ENCODE measurements at places on chromosomes 5 and 9.

DNA sequence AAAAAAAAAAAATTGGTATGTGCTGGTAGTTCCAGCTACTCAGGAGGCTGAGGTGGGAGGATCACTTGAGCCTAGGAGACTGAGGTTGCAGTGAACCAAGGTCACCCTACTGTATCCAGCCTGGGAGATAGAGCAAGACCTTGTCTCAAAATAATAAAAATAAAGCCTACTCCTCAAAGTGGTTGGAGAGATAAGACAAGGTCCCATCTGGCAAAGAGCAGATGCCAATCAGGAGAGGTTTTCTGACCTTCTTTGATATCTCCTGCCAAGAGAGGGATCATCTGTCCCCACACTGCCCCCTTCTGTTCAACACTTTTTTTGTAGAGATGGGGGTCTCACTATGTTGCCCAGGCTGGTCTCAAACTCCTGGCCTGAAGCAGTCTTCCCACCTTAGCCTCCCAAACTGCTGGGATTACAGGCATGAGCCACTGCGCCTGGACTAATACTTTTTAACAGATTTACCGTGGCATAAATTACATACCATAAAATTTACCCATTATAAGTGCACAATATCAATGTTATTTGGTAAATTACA is 64.7 kb downstream of the SH3PXD2B start:
- no peak for DNase-seq

DNA sequence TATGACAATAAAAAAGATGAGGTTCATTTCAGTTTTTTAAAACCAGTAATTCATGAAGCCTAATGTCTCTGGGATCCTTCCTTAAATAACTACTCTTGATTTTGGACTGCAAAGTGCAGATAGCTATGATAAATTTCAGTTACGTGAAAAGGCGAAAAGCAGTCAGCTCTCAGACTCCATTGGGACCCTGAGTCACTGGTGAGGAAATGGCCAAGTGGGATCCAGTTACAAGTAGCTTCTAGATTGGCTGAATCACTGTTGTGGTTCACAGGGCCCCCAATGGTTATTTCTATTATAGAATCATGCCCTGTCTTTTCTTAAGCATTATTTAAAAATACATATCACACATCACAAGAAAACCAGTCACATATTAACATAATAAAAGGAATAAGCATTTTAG is 31.1 kb upstream of the PPP3R2 start:
- no peak for DNase-seq

DNA sequence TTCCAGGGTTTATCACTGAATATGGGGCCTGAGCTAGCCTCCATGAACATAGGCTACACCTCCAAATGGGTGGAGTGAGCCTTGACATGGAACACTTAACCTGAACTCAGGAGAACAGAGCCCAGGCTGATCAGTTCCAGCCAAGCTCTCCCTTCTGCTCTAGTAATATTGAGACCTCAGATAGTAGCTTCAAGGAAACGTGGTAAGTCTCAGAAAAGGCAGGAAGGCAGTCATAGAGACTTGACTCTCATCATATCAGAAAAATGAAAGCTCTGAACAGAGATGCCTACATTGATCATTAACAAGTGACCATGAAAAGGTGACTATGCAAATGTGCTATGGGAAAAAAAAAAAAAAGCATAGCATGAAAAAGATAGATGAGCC is 40.5 kb upstream of the MYO10 start:
- no peak for DNase-seq

DNA sequence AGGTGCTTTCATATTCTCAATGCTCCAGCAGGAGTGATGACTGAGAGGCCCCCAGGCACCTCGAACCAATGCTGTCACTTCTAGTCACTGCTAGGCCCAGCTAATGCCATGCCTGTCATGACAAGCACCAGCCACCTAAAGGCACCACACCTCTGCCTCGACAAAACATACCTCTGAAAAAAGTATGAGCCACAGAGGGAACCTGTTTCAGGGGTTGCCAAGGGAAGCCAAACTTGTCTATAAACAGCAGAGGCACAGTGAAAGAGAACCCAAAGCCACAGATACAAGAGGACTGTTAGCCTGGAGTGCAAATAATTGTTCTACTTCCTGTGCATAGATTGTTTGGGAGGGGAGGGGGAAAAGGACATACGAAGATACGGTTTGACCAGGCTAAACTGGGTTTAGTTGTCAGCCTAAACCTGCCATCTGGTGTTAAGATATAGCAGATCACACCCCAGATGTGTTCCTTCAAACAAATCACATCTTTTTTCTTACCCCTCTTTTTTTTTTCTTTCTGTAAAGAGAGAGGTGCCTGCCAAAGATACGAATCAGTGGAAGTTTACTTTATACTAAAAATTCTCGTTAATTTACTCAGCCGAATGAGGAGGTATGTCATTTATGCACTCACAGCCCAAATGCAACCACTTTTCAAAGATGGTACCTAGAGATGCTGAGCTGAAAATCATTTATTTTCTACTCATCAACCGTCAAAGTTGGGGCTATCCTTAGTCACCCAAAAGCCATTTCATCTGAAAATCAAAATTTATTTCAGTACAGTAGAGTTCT is 45.7 kb downstream of the BNC2 start:
- DNase-seq: no peak

- DNase-seq: no peak
Measured at GRCh38 chr5:91449083-91449482, 66.0 kb upstream of the ARRDC3 start.

- peak; percentile 72 for DNase-seq
Measured at GRCh38 chr9:131277910-131278701, 1.8 kb upstream of the FAM78A start.

- no peak for DNase-seq
Measured at GRCh38 chr9:20634895-20635294, 12.6 kb upstream of the MLLT3 start.

DNA sequence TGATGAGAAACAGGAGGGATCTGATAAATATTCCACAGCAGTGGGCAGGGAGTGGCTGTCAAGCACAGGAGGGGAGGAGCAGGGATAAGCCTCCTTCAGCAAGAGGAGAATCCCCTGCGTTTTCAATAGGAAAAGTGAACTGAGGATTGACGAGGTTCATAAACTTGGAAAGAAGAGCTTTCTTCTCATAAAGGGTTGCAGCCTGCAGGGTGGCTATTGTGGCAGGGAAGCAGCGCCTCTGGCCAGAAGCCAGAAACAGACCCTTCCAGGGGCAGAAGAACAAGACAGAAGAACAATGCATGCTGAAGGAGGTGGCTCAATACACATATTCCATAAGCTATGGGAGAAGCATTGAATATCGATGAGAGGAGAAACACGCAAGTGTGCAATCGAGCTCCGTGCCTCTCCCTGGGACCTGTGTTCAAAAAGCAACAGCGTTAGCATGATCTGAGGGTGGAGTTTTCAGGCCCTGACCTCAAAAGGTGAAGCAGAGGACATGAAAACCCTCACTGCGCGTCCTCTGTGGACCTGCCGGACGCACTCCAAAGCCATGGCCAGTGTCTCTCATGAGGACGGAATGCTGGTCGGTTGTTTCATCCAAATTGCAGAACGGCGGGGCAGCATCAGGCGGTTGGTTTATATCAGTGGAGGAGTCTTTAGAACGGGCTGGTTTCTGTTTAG is 67.6 kb downstream of the ANKRD33B start:
- DNase-seq: no peak

- DNase-seq: no peak
Measured at GRCh38 chr5:73940026-73940425, 314.0 kb downstream of the ARHGEF28 start.

- peak; percentile 92 for DNase-seq
Measured at GRCh38 chr5:88785746-88786565, 97.0 kb downstream of the MEF2C start.

- no peak for DNase-seq
Measured at GRCh38 chr5:25891691-25892090, 1146.7 kb downstream of the CDH9 start.

DNA sequence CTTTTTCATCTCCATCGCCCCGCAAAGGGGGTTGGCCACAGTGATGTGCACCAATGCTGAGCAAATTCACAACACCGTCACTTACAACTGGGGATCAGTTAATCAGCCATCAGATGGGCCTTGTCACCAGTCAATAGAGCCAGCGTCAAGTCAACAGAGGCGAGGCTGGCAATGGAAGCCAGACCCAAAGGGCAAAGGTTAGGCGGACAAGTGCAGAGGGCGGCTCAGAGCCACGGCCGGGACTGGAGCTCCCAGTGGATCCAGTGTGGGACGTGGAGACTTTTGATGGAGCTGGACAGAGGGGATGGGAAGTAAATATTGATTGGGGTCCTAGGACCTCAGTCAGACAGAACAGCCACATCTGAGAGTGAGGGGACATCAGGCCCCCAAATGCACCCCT is 45.7 kb downstream of the DUSP1 start:
- DNase-seq: no peak

GRCh38 chr5:54643685-54644106 is 126.1 kb downstream of the SNX18 start:
- DNase-seq: peak; percentile 22

- no peak for DNase-seq
Measured at GRCh38 chr5:158880483-158881001, 219.2 kb downstream of the EBF1 start.

DNA sequence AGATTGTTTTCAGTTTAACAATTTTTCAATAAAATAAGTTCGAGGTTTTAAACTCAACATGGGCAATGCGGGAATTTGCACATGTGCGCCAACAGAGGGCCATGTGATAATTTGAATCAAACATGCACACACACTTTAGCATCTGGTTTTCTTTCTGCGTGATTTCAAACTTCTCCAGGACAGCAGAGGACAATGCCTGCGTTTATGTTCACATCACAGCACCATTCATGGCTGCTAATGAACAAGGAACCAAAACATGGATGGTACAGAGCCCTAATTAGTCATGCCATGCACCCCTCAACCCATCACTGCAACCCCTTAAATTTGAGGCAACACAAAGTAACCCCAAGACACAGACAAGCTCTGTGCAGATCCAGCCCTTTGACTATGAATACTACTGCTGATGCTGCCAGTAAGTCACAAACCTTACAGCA is 2.8 kb downstream of the SHC3 start:
- DNase-seq: no peak

DNA sequence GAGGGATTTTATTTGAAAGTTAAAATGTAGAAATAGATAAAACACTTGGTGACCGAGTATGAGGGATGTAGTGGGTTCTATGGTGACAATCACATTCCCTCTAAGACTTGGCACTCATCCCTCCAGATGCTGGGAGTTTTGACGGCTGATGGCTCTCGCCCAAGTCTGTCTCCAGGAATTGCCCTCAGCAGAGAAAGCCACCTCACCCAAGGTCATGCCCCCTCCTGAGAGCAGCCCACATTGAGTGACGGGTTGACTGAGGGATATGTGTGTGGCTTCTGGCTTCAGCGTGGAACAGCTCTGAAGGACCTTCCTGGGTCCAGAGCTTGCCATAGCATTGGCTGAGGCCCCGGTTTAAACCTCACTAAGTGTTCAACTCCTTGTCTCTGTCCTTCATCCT is 19.4 kb downstream of the CAVIN4 start:
- DNase-seq: no peak

DNA sequence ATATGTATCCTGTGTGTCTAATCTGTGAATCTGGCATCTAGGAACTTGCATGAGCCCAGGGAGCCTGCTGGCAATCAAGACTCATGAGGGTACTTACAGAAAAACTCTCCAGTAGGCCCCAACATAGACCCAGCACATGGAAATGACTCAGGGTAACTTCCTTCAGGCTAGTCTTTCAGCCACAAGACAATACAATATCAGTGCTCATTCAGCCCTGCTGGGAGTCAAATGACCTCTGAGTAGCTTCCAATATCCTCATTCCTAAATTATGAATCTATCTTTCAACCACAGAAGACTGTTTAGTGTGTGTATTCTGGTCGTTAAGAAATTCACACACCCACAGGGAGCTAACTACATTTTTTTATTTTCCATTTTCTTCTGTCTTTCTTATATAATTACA is 1273.0 kb downstream of the EFNA5 start:
- DNase-seq: peak; percentile 93

DNA sequence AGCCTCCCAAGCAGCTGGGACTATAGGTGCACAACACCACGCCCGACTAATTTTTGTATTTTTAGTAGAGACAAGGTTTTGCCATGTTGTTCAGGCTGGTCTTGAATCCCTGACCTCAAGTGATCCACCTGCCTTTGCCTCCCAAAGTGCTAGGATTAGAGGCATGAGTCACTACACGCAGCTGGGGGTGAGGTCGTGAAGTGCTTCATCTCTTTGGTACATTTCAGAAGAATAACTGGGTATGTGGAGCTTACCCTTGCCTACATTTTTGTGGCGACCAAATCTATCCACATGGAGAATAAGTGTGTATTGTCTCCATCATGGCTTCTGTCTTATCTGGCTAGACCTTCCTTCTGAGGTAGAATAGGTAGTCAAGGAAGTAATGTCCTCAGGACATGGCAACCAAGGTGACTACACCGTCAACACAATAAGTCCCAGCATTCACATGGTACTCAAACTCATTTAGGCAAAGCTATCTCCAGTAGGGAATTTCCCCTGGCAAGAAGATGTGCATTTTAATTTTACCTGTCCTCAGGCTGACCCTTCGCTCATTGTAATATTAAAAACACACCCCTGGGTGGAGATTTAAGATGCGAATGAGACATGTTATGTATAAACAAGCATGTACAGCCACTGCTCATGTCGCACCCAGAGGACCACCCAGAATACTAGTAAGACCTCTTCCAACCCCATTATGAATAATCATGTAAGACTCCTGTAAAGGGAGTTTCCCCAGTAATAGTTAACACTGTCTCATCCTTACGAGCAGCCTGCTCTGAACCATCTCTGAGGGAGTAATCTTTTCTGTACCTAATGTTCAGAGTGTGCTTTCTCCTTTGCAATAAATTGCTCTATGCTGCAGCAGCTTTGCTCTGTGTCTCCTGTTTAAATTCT is 1173.2 kb downstream of the TAF11L14 start:
- no peak for DNase-seq

GRCh38 chr5:150671509-150672236 is 10.6 kb downstream of the MYOZ3 start:
- DNase-seq: no peak

GRCh38 chr9:89670114-89670513 is 65.3 kb downstream of the GADD45G start:
- no peak for DNase-seq

DNA sequence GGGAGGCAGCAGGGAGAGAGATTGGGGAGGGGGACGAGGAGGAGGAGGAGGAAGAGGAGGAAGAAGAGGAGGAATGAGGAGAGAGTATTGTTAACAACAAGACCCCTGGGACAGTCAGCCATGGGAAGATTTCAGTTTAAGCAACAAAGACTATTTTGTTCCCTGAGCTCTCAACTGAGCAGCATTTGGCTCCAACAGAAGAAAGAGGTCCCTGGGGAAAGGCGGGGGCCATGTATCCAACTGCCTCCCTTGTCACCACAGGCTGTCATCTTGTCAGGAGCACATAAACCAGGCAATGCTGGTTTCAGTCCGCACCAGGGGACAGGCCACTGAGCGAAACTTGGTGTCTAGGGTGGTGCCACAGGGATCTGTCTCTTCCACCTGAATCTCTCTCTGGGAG is 316.1 kb downstream of the TLE1 start:
- DNase-seq: no peak

Measured in SW 1271 (cell line).